NCI-H446 treated with DMSO at 0.1 percent for 48 hours (cell line): ENCODE measurements at places on chromosomes 5 and 9.

DNA sequence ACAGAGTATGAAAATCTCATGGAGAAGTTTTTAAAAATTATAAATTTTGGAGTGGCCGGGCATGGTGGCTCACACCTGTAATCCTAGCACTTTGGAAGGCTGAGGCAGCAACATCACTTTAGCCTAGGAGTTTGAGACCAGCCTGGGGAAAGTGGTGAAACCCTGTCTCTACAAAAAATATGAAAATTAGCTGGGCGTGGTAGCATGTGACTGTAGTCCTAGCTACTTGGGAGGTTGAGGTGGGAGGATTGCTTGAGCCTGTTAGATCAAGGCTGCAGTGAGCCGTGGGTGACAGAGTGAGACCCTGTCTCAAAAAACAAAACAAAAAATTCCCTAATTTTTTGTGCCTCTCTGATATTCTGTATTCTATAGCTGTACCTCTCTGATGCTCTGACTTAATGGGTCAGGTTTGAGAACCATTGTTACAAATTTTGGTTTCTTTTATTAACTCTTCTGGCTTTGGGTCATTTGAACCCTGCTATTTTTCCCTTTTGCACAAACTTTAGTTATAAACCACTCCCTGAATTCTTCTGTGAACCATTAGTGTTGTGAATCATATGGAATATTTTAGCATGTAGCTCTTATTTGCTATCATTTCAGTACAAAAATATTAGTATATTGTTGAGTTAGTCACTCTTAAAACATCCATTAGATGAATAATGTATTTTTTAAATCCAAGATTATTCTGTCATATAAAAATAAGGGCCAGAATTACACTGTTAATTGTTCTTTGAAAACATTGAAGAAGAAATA lies 51.0 kb downstream of the FER start:
- DNase-seq = no peak

GRCh38 chr5:41399839-41400238 lies 110.6 kb downstream of the PLCXD3 start:
- no peak for DNase-seq

GRCh38 chr9:109689701-109690100 lies 90.3 kb upstream of the PALM2AKAP2 start:
- DNase-seq = no peak

DNA sequence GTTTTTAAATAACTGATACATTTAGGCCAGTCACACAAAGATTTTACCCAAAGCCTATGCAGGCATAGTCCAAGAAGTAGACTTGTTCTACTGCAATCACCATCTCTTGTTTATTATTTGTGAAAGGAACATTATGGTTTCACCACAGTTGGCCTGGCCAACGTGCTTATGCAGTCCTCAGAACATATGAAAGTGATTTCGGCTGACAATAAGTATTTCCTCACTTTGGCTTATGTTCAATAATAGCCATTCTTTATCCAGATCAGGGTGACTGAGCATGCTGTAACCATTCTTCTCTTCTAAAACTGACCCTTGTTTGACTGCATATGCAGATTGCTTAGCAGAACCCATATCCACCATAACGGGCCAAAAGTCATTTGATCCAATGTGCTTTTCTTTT lies 76.6 kb upstream of the CCDC152 start:
- no peak for DNase-seq

DNA sequence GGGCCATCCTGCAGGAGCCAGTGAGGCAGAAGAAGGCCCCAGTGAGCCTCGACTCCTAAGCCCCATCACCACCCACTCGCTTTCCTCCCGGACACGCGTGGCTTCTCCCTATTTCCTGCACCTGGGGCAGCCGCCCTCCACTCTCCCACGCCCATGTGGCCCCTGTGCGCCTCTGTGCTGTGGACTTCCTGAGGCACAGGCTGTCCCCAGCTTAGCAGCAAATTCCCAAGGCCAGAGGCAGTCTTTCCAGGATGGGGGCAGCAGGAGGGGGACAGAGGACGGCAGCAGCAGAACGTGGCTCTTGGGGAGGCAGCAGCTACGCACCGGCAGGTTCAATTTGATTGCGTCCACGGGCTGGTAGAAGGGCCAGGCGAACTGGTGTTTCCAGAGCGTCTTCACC lies 14.9 kb downstream of the BRD3 start:
- no peak for DNase-seq

DNA sequence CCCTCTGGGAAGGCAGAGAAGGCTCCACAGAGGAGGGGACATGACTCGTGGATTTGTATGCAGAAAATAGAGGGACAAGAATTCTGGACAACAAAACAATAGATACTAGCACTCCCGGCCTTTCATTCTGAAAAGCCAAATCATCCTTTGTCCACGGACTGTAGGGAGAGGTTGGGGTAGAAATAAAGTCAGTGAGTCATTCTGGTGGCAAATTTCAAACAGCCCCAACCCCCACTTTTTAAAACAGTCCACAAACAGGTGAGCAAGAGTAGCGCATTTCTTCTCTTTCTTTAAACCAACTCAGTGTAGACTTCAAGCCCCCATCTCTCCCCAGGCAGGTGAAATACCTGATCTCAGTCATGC lies 56.1 kb downstream of the PTPDC1 start:
- DNase-seq = no peak

DNA sequence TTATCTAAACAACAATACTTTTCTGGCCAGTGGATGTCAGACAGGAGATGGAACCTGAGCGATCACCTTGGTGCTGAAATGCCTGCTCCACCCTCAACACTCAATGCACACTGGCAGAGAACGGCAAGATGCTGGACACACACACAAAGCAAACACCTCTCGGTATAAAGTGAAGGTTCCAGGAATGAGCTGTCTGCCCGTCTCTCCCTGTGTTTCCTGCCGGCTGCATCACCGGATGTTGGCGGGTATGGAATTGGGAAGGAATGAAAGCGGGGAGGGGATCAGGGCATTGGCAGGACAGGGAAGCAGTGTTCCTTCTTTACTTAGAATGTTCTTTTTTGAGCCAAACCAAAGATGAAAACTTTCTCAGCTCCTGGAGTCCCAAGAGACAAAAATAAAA lies 59.2 kb downstream of the MED10 start:
- DNase-seq = no peak

DNA sequence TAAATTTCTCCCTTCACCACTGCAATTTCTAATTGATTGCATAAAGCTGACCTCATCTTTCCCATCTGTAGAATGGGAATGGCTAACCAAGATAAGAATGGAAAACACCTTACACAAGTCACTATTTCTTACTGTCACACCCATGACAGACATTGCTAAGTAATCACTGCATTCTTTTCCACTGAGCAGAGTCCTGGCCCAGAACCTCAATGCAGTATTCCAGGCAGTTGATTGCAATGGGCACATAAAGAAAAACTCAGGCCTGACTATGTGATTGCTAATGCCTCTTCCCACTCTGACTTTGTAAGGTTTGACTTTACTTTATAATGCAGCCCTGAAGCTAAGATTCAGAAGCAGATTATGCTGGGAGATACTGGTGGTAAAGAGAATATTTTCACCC lies 29.3 kb downstream of the TRIM32 start:
- DNase-seq = no peak

DNA sequence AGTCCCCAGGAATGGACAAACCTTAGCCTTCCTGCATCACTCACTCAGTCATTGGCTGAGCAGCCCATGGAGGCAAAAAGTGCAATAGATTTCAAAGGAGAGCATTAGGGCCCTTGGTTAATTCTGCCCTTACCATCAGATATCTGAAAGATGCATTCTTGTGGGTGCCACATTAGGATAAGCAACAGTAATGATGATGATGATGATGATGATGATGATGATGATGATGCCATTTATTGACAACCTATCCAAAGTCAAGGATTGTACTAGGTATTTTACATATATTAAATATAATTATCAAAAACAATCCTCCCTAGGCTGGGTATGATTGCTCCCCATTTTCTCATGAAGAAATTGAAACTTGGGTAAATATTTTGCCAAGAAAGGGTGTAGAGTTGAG lies 9.6 kb upstream of the MED10 start:
- no peak for DNase-seq

DNA sequence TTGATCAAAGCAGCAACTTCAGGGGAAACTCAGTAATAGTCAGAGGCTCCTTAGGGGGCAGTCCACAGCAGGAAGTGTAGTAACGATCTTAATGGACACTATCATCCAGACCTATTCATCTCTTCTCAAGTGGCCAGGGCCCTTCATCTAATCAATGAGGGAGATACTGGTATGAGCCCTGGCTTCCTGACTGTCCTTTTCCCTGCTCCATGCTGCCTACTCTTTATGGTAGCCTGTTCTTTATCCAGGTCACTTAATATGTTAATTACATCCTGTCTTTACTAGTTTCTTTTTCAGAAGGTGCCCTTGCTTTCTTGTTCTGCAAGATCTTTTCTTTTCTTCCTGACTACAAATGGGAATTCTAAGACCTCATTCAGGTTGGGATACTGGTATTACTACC lies 197.1 kb downstream of the CAVIN4 start:
- no peak for DNase-seq

GRCh38 chr5:163642904-163643303 lies 137.5 kb downstream of the MAT2B start:
- no peak for DNase-seq

- DNase-seq = no peak
Measured at GRCh38 chr9:61669352-61669751, 479.5 kb downstream of the SPATA31A7 start.

GRCh38 chr9:126125177-126125576 lies 201.5 kb upstream of the MVB12B start:
- no peak for DNase-seq

- no peak for DNase-seq
Measured at GRCh38 chr5:107500840-107501239, 169.9 kb downstream of the EFNA5 start.

GRCh38 chr5:174309131-174309795 lies 263.8 kb downstream of the NSG2 start:
- no peak for DNase-seq

GRCh38 chr9:17669206-17669605 lies 90.3 kb downstream of the SH3GL2 start:
- no peak for DNase-seq

DNA sequence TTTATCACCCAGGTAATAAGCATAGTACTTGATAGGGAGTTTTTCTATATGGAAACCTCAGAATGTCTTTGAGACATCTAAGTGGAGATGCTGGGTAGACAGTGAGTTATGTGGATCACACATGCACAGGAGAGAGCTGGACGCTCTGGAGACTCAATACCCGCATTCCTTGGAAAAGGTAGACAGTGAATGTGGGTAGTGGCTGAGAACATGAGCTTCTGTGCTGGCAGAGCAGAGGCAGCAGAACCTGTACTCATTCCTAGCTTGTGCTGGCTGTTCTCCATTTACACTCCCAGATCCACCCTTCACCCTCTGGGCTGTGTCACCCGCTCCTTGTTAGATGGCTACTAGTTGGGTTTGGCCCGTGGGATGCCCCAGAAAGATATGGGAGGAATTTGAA lies 269.8 kb downstream of the ASTN2 start:
- no peak for DNase-seq

DNA sequence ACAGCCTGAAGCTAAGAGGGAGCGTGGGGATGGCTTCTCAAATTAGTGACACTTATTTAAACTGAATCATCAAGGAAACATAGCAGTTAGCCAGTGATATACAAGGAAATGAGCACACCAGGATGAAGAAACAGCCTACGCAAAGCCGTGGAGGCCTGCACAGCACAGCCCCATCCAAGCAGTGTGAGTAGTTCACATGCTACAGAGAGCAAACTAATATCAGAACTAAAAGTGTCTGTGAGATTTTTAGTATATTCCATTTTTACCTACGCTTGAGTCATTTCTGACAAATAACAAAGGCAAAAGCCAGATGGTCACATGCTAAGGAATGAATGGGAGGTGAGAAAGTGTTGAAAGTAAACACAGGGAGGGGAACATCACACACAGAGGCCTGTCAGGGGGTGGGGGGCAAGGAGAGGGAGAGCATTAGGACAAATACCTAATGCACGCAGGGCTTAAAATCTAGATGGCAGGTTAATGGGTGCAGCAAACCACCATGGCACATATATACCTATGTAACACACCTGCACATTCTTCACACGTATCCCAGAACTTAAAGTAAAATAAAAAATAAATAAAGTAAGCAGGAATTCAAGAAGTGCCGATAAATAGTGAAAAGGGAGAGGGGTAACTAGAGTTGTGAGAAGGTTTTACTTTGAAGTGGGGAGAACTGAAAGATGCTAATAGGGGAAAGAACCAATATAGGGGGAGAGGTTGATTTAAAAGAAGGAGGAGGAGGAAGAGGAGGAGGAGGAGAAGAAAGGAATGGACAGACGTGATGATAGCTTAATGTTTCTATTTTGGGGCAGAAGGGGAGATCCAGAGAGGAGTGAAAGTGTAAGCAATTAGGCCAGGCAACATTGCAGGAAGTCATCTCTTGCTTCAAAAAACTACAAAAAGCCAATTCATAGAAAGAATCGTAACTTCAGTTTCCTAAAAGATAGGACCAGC lies 100.9 kb upstream of the PTGER4 start:
- no peak for DNase-seq
